NCI-H748 treated with DMSO at 0.1 percent for 48 hours (cell line): ENCODE measurements at places on chromosomes 11 and 22.

- DNase-seq = no peak
These were observed 53.6 kb downstream of the FZD4 start for GRCh38 chr11:86901599-86901998.

DNA sequence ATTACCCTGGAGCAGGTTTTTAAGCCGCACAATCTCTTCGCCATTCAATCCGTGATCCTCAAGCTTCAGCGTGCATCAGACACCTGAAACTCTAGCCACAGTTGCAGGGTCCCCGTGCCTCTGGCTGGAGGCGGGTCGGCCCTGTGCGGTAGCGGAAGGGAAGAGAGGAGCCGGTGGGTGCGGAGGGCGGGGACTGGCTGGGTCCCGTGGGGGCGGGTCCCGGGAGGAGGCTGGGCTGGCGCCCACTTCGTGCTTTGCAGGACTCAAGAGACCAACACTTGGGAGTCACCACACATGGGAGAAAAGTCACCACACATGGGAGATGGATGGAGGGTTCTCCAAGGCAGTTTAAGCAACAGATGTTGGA lies 772 bp downstream of the C22orf15 start:
- DNase-seq = no peak

DNA sequence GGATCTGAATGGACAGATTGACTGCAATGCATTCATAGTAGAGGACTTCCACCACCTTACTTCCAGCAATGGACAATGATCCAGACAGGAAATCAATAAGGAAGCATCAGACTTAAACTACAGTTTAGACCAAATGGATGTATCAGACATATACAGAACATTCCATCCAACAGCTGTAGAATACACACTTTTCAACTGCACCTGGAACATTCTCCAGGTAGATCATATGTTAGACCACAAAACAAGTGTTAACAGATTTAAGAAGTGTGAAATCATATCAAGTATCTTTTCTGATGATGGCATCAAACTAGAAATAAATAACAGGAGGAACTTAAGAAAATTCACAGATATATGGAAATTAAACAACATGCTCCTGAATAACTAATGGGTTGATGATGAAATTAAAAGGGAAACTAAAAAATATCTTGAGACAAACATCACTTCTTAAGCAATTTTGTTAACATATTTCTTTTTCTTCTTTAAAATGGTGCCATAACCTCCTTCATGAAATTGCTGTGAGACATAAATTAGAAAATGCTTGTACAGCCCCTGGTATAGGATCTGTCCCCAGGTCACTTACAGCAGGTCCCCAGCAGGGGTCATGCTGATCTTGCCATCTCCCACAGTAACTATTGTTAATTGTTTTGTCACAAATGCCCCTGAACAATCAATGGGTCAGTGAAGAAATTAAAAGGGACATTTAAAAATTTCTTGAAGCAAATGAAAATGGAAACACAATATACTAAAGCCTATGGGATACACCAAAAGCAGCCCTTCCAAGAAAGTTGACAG lies 100.0 kb upstream of the OR4B1 start:
- no peak for DNase-seq

GRCh38 chr11:19674836-19675235 lies 37.8 kb upstream of the NAV2 start:
- no peak for DNase-seq

DNA sequence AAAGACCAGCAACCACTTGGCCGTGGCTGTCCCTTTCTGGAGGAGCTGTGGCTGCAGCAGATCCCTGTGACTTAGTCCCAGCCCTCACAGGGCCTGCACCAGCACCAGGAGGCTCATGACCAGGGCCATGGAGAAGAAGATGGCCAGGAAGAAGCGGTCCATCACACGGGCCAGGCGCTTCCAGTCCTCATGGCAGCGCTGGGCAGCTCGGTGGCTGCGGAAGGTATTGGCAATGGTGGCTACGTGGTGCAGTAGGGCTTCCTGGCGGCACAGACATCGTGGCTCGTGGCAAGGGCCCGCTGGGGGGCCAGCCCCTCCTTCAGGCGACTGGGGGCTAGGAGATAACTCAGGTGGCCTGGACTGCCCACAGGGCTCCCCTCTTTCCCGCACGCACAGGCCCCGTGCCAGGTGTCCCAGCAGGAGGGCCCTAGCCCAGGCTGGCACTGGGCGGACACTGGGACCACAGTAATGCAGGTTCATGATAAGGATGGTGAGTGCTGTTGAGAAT lies 5.1 kb downstream of the CHRNA10 start:
- DNase-seq = no peak

DNA sequence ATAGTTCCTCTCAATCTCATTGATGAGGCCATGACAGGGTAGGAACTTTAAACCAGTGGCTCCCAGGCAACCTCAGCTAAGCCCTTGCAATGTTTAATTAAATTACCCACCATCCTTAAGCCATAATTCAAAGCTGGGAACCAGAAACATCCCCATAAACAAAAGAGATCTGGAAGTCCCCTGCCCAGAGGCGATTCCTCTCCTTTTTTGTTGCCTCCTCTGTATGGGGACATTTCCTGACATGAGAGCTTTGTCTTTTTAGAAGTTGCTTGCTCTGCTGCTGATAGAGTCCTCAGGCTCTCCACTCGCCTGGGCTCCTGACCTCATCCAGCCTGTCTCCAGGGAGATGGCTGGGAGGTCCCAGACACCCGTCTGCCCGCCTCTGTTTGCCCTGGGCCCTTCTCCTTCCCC lies 3.2 kb downstream of the DTX4 start:
- DNase-seq = no peak

GRCh38 chr11:133579165-133580031 lies 47.1 kb upstream of the OPCML start:
- no peak for DNase-seq

DNA sequence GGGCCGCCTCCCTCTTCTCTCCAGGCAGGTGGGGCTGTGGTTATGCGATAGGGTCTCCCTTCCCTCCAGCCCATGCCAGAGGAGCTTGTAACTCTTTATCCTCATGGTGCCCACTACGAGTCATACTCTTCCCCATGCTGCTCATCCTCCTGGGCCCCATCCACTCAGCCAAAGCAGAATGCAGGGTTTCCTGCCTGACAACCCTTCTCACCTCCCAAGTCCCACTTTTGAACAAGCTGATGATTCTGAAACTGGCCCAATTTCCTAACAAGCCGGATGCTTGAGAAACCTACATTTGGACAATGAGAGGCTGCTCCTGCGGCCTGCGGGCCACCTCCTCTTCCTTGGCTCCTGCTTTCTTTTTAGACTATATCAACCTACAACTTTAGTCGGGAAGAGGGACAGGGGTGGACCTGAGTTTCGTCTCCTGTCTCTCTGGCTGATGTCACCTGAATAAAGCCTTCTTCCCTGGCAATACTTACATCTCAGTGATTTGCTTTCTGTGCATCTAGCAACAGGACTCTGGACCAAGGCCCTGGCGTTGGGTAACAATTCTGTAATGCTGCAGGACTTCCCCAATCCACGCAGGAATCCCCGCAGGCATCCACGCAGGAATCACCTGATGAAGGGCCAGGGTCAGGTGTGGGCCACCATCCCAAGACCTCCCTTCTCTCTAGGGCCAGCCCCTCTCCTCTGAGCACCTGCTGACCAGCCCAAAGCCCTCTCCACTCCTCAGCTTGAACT lies 1.5 kb upstream of the NDUFS8 start:
- no peak for DNase-seq

DNA sequence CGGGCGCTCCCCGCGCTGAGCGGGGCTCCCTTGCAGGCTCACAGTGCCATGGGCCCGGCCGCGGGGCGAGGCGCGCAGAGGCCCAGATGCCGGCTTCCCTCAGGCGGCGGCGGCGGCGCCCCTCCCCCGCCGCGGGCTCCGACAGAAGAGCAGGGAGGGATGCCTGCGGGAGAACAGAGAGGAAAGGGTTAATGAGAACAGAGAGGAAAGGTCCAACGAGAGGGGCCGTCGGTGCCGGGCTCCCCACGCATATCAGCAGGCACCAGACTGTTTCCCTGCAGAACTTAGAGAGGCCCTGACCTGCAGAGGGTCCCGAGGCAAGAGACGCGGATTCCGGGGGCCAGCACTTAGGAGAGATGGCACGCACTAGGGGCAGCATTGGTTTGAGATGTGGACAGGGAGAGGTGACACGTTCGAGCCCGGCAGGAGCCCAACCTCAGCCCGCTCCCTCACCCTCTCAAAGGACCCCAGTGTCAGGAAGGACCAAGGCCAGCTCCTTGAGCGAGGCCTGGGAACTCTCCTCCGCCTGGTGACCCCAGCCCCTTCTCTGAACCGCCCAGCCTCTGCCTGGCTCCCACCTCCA lies 9.1 kb downstream of the NRXN2 start:
- DNase-seq = no peak

DNA sequence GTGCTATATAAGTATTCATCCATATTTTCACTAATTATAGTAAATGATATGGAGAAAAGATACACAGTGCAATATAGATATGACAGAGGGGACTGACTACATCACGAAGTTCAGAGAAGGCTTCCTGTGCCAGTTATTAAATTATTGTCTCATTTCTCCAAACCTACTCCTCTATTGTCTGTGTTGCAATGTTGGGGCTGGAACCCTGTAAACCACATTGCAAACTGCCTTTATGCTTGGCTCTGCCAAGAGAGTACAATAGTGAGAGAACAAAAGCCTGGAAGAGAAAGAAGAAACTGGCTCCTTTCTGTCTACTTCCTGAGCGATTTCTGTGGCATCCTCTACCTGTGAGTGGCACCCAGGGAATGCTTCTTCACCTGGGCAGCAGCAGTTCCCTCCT lies 46.4 kb downstream of the ME3 start:
- DNase-seq = no peak

GRCh38 chr22:38106814-38107578 lies 3.5 kb downstream of the BAIAP2L2 start:
- DNase-seq = no peak

DNA sequence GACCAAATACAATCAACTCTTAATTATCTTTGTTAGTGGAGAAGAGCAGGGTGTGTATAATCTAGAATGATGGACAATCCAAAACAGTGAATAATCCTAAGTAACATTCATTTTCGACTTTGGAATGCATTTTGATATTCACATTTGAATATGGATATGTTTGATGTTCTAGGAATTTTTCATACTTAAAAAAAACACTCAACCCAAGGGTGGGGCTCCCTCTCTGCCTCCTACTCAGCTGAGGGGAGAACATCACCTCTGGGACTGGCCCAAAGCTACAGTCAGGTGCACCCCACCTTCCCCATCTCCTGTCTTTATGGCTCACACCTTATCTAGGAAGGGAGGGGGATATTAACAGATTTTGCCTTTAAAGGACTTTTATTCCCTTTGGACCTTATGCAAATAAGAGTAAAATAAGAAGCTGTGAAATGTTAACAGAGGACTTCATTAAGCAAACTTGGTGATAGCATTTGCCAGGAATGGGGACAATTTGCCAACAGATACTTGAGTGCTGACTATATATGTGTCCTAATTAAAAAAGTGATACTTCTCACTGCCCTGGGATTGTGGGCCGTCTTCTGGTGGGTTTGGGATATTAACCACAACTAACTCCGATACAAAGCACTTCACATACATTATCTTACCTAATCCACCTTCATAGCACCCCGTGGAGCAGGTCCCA lies 187.0 kb downstream of the ST3GAL4 start:
- DNase-seq = no peak
